Fibroblast of skin of right biceps (primary cell): ENCODE measurements at places on chromosomes 3 and 15.

- DNase-seq: no peak
These were observed 93.5 kb downstream of the SERPINI1 start for GRCh38 chr3:167829071-167829470.

DNA sequence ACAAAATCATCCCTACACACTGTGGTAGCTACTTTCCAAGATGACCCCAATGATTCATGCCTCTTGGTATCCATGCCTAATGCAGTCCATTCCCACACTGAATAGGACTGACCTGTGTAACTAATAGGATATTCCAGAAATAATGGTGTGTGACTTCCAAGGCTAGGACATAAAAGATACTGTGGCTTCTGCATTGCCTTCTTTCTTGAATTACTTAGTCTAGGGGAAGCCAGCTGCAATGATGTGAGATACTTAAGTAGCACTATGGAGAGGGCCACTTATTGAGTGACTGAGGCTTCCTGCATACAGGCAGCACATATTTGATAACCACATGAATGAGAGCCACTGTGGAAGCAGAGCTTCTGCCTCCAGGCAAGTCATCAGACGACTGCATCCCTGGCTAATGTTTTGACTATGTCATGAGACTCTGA is 50.1 kb downstream of the NR1I2 start:
- DNase-seq: peak; percentile 70

DNA sequence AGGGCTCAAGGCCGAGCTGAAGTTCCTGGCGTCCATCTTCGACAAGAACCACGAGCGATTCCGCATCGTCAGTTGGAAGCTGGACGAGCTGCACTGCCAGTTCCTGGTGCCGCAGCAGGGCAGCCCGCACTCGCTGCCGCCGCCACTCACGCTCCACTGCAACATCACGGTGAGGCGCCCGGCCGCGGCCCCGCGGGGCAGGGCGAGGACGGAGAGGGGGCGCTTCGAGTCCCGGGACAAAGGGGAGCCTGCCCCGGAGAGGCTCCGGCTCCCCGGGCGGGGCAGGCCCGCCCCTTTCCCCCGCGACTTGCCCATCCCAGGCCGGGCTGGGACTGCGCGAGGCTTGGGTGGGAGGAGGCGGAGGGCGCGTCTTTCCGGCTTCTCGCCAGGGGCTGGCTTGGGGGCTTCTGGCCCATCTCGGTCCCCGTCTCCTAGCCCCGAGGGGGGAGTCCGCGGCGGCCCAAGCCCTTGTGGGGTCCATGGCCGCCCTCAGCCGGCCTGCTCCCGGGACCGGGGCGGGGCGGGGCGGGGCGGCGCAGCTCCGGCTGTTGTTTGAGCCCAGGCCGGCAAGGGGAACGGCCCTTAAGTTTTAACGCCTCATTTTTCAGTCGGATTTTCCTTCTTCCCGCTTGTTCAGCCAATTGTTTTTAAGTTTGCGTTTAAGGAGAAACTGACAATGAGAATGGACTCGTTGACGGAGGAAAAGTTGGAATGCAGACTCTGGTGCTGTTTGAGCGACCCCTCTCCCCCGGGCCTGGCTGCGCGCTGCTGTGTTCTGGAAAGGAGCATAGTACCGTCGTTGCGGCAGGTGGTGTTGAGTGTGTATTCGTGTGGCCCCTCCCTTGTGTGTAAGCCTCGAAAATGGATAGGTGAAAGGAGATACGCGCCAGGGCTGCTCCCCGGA is 683 bp downstream of the UBE2Q2 start:
- peak; percentile 61 for DNase-seq

- no peak for DNase-seq
These were observed 25.3 kb downstream of the CAPN3 start for GRCh38 chr15:42384597-42384996.

- DNase-seq: no peak
These were observed 93.9 kb downstream of the CPN2 start for GRCh38 chr3:194257151-194257621.

- DNase-seq: no peak
These were observed 51.5 kb downstream of the PLCL2 start for GRCh38 chr3:16936233-16936632.

DNA sequence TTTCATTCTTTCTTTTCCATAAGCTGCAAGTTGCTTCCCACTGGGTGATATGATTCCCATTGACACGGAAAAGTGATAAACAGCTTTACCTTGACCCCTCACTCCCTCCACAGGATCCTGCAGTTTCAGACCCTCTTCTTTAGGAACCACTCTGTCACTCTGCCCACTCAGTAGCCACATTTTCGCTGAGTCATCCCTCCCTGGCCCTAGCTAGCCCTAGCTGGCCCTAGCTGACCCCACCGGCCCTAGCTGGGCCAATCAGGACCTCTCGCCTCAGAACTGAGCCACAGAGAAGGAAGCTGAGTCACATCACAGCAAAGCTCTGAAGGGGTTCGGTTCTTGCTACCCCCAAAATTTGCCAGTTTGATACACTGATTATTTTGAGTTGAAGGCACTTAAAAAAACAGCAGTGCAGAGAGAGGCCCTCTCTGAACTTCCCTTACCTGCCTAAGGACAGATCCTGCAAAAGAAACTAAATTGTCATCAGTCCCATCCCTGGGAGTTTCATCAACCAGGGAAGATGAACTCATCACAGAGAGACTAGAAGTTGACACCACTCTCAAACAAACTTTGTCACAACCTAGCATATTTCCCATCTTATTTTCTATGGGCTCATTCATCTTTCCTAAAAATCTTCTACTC is 233.5 kb upstream of the PROK2 start:
- DNase-seq: peak; percentile 52

GRCh38 chr3:87148020-87148419 is 79.1 kb upstream of the CHMP2B start:
- DNase-seq: no peak

DNA sequence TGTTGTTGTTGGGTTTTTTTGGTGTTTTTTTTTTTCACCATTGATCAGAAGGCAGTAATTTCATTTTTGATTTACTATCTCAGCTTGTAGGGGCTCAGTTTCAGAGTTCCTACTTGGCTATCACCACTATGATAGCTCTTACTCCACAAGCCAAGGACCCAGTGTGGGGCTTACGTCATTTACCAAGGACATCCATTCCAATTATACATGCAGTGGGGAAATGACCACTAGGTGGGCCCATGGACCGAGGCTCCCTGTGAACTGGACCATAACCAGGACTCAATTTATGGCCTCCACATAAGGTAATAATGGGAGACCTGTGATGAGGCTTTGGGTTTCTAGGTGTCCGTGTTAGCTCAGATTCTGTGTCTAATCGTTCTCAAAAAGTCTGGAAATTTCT is 67.5 kb upstream of the CACNA1D start:
- no peak for DNase-seq

- no peak for DNase-seq
These were observed 165.6 kb upstream of the CCDC54 start for GRCh38 chr3:107211608-107212007.

- no peak for DNase-seq
These were observed 94.7 kb downstream of the STAG1 start for GRCh38 chr3:136657526-136657925.

DNA sequence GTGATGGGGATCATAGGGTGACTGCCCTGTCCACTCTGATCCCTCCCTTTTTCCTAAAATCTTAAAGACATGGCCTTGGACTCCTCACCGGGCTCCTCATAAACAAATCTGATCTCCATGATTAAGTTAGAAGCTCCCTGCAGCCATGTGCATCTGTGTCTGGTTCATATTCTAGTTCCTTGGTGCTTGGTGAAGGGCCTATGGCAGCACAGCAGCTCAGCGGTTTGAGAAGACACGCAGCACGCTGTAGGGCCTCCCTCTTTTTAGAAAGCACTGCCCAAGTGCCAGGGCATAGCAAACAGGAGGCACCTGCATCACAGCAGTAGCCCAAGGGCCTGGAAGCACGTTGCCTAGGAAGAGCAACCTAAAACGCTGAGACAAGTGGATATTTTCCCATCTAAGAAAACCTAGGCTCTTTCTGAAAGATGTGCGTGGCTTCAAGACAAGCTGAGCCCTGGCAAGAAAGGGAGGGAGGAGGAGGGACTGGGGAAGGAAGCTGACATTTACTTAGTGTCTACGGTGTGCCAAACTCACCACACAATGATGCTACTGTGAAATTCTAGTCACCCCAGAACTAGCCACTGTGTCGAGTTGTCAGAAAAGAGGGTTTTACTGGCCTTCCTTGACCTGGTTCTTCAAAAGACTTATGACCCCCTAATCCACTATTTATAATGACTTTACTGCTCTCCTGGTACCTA is 14.9 kb upstream of the ULK3 start:
- DNase-seq: no peak

GRCh38 chr3:131711114-131711768 is 208.5 kb upstream of the MRPL3 start:
- no peak for DNase-seq

DNA sequence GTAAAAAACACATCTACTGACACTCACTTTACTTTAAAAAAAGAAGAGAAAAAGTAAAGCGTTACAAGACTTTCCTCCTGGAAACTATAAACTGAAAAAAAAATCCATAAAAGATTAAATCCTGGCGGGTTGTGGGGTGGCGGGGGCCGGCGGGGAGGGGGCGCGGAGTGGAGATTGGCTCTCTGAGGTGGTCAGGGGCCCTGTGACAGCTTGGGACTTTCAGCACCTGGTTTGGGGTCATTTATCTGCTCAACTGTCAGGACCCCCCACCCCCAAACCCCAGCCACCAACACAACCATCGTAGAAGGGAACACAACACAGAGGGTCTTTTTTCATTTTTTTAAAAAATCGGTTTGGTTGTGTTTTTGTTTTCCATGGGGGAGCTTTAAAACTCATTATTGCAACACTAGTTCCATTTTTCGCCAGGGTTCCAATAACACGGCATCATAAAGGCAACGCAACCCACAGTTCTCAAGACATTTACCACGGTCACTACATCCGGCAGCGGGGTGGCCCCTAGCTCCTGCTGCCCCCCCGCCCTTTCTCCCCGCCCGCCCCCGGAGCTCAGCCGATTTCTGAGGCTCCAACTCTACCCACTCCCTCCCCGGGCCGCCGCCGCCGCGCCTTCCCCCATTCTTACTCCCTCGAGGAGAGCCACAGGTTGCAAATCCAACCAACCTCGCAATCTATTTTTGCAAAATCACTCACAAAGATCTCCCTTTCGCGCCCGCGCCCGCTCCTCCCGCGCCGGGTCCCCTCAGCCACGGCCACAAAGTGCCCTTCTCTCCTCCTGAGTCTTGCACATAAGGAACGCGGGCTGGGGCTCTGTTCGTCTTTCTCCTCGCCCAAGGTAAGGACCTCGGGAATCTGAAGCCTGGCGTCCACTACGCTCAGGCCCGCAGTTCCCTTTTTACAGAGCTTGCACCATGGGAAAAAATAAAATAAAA is 1.8 kb downstream of the BCL6 start:
- peak; percentile 53 for DNase-seq

- DNase-seq: no peak
These were observed 49.8 kb upstream of the DCLK3 start for GRCh38 chr3:36814066-36814717.

- DNase-seq: no peak
These were observed 48.5 kb downstream of the RGMA start for GRCh38 chr15:93040288-93041158.

DNA sequence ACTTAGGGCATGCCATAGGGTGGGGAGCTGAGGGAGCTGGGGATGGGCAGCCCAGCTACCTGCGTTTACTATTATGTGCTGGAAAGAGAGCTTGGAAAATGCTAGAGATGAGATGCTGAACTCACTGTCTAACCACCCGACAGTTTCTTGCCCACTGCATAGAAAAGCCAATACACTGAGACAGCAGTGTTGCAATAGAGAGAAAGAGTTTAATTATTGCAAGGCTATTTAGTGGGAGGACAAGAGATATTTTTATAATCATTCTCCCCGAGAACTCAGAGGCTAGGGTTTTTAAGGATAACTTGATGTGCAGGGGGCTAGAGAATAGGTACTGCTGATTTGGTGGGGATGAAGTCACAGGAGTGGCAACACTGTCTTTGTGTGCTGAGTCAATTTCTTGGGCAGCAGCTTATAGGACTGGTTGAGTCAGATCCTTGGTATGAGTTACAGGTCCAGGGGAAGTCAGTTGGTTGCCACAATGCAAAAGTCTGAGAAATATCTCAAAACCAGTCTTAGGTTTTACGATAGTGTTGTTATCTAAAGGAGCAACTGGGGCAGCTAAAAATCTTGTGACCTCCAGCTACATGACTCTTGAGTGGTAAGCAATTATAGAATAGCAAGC is 205.9 kb downstream of the GABRG3 start:
- peak; percentile 15 for DNase-seq
